ENCODE measurements at places on chromosomes 1 and 21.

DNA sequence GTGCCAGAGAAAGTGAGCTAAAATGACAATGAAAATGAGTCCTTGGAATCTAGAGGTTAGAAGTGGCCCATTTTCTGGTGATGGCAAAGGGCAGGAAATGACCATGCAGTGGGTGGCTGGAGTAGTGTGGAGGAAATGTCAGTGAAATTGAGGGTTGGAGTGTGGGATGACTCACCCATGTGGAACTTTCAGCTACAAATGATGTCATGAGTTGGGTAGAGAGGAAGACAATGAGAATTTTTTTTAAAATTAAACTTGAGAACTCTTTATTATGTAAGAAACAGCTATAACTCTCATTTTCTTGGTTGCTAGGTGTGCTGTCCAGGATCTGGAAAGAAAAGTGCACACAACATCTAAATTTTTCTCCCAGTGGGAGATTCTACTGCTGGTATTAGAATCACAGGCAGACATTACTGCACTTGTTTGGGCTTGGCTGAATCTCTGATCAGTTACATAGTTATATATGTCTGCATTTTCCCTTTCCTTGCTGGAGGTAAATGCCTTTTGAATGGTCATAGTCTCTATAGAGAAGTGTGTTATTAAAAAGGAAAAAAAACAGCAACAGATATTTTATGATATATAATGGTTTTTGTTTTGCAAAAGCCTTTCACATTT, 56.8 kb upstream of the GNG12 start:
- DNase-seq, result no peak

DNA sequence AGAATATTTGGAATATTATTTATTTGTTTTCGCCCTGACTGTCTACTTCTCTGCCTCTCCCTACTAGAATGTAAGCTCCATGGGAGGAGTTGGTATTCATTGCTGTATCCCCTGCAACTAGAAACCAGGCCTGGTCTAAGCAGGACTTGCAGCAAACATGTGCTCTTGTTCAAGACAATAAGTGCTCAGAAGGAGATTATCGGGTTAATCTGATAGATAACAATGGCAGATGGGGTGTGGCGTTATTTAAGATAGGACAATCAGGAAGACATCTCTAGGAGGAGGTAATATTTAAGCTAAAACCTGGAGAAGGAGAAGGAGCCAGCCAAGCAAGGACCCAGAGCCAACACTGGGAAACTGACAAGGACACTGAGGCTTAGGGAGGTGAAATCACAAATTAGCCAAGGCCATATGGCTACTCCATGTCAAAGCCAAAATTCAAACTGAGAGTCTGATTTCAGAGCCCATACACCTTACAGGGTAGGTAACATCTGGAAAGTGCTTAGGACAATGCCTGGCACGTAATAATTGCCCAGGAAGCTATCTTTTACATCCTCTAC, 41.5 kb downstream of the STYXL2 start:
- DNase-seq, result no peak

DNA sequence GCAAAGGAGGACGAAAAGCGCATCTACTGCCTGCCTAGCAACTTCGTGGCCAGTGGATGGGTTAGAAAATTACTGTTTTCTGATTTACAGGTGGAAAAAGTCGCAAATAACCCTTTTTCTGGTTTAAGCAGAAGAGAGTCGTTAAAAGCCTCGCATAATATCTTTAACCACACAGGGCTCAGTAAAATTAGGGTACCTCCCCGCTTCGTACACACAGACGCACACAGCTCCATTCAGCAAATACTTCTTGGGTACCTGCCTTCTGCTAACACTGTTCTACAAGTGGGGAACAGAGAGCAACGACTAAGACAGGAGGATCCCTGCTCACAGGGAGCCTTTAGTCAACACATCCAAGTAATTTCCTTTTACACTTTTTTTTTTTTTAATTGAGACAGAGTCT, 704 bp downstream of the ALG6 start:
- no peak for DNase-seq

- DNase-seq, result no peak
Measured at GRCh38 chr1:36534711-36535412, 52.1 kb upstream of the CSF3R start.

DNA sequence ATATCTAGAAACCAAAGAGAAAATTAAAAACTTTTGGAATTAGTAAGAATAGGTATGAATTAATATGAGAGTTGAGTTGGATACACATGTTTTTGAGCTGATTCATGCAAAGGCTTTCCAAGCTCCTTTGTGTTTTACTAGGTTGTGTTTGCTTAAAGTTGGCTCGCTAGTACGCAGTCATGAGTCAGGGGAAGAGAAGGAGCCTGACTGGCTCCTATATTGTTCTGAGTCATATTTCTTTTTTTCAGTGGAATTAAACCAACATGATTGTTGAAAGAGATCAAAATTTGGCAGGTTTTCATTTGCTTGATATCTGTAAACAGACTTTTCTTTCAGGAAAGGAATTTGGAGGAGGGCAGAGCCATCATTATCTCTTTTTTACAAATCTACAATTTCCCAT, 66.7 kb downstream of the MAGI3 start:
- DNase-seq, result no peak

- no peak for DNase-seq
Measured at GRCh38 chr21:46110499-46111192, 12.7 kb downstream of the COL6A2 start.

DNA sequence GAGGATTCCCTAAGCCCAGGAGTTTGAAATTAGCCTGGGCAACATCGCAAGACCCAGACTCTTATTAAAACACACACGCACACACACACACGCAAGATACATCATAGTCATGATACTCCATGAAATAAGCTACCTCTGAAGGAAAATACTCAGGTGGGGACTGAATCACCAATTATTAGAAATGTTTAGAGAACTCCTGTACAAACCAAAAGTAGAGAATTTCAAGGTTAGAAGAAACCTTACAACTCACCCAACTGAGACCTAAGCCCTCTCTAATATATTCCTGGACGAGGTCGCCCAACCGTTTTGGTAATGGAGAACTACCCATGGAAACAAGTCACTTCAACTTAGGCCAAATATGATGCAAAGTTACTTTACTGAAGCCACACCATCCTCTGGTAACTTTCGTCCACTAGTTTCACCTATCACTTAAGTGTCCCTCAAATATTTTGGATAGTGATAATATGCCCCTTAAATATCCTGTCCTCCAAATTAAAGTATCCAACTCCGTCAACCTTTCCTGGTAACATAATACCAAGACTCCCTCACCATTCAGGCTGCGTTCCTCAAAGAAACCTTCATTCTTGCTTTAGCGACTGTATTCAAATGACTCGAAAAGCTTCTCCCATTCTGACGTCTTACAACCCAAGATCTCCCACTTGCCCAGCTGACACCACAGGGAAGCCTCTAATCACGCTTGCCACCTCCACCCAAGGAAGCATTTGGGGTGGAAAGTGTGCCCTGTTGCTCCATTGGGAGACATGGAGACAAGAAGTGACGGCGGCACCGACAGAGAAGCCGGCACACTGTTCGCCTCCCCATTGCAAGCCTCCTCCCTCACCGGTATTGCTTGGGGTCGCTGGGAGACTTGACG, 856 bp downstream of the NRDC start:
- no peak for DNase-seq

DNA sequence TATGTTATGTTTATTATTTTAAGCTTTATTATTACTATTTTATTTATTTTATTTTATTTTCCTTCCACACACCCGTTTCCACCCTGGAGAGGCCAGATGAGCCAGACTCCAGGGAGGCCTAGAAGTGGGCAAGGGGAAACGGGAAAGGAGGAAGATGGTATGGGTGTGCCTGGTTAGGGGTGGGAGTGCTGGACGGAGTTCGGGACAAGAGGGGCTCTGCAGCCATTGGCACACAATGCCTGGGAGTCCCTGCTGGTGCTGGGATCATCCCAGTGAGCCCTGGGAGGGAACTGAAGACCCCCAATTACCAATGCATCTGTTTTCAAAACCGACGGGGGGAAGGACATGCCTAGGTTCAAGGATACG, 468 bp upstream of the MX1 start:
- DNase-seq, result no peak

DNA sequence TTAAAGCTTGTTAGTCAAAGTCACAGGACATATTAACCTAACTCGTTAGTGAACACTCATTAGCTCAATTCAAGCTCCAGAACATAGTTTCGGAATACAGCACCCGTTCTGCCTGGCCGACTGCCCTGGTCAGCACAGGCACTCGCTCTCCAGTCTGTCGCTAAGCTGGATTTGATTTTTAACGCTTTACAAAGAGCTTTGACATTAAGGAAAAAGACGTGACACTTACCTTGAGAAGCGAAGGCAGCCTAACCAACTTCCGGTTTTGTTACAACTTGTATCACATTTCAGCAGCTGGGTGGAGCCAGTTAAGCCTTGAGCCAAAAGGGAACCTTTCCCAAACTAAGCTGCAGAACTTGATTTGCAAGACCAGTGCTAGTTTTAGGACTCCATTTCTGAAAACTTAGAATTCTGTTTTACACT, at the start of gene FRRS1:
Gene FRRS1 (minus strand): TSS at position 258 of the 423 bp plus-strand sequence. CDS start 17,867 bp downstream, outside the sequence.
- DNase-seq, result peak; percentile 65

GRCh38 chr1:5370311-5370710, 621.9 kb downstream of the NPHP4 start:
- DNase-seq, result no peak

- DNase-seq, result no peak
Measured at GRCh38 chr1:62196086-62196690, 1.5 kb downstream of the L1TD1 start.

DNA sequence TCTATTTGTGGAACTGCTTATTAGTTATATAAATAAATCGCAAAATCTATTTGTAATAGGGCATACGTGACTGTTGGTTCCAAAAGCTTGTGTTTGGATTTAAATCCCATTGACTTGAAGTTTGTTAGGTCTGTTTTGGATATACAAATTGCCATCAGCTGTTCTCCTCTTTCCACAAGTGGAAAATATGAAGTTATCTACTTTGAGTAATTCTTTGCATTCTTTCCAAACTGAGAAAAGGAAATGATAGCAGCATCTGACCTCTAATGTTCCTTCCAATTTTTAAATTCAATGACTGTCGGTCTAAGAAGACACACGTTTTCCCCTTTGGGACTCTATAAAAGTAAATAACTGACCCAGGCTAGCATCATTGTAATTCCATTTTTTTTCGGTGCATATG, 165.7 kb upstream of the SGIP1 start:
- DNase-seq, result no peak

DNA sequence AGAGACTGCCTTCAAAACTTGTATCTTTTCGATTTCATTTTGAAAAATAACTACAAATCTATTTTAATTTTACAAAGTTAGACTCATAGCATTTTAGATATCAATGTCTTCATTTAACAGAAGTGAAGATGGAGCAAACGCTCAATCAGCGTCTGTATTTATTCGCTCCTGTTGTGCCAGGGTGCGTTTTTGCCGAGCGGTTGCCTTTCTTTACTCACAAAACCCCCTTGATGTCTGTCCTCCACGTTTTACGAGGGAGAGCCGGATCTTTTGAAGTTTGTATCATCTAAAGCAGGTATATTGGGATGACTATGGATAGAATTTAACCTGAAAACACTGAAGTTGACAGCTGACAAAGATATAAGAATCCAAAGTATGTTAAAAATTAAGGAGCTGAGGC, 44.6 kb downstream of the MRPL39 start:
- no peak for DNase-seq

DNA sequence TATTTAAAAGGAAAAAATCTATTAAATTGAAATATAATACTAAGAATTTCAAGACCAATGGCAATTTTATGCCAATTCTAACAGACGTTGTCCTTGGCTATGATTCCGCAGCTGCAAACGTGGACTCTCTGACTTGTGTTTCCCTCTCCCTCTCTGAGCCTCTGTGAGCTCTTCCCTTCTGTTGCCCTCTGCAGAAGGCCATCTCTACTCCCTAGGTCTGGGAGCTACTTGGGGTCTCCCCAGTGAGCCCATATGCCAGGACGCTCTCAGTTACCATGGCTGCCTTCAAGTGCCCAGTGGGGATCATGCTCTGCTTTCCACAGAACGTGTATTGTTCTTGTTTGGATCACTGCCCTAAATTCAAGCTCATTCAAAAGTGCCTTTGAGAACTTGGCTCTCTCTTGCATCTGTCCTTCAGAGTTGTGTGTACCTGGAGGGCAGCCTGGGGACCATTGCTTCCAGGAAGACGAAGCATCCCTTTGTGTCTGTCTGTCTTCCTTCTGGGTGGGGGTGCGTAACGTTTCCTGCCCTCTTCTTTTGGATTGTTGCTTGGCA, 97.5 kb upstream of the TSPAN2 start:
- no peak for DNase-seq

DNA sequence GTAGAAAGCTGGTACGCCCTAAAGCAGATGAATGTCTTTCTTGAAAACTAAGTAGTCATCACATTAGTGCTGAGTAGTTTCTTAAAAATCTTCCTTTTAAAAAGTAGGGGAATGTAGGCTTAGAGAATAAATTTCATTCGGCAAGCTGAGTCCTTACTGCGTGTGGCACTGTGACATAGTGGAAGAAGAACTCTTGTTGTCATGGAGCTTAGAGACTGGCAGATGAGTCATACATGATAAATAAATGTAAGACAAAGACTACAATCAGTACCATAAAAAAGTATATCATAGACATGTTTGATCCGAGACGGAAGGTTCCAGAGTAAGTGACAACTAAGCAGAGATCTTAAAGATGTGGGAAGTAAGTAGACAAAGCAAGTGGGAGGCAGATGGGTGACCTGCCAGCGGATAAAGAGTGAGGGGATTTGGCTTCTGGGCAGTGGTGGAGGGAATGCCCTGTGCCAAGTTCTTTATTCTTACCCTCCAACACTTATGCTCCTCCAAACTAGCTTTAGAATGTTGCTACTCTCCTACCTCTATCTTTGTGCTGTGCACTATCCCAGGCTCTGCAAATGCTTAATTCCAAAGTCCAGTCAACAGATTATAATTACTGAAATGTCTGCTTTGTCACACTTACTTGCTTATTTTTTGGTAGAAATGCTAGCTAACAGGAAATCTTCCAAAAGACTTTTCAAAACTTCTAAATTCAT, 608.5 kb upstream of the USP24 start:
- no peak for DNase-seq

- DNase-seq, result no peak
Measured at GRCh38 chr1:10789803-10790702, 6.4 kb downstream of the CASZ1 start.

- DNase-seq, result no peak
Measured at GRCh38 chr1:229093609-229094336, 177.1 kb upstream of the RAB4A start.

Data from KG1 (cell line).